Aorta (tissue), 5 donors: ENCODE measurements at places on chromosomes 13 and 19. TPM values are rescaled to one million over a fixed set of nuclear protein-coding genes. Genes with fewer than 3 reads are reported as not detected.
A peak's percentile ranks its signal among the peaks of the same experiment; 100 is the strongest.

- peak; percentile 60 for DNase-seq
These were observed 463 bp upstream of the TSC22D1 start for GRCh38 chr13:44576351-44577235.

- no peak for DNase-seq
These were observed 140.6 kb downstream of the KDM4B start for GRCh38 chr19:5109560-5109959.

Gene TTYH1
- total RNA-seq = 2.2 TPM

Gene RFX1
- total RNA-seq = 11.6 TPM

Gene KCNJ14
- 1.1 TPM for total RNA-seq

DNA sequence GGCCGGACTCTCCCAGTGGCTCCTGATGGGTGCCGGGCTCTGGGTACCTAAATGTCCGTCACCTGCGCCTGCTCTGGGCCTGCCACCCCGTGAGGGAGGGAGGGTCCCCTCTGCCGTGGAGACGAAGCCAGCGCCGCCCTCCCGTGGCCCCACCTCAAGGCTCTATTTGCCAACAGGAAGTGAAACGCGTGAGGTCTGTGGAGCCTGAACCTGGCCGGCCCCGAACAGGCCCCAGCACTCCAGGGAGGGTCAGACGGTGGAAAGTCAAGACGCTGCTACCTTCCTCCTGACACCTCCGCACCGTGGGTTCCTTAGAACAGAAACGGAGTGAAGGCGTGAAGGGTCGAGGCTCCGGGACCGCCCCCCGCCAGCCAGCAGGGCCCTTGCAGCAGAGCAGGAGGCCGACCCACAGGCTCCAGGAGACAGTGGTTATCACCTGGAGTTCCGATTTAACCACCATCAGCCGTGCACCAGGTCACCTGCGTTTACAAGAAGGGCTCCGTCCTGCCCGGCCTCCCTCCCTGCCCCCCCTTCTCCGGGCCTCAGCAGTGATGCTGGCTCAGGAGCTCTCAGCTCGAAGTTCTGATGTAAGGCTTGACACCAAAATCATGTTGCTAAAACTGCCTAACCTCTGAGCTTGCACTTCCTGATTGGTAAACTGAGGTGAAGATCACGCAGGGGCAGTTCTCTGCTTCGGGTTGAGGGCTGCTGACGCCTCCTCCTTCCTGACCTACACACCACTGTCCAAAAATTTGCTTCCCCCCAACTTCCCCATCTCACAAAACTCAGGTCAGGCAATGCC lies 50.9 kb upstream of the C13orf46 start:
- DNase-seq = no peak
